ENCODE measurements at places on chromosomes 7 and 10.
A peak's percentile ranks its signal among the peaks of the same experiment; 100 is the strongest.

- no peak for DNase-seq
Measured at GRCh38 chr10:78870458-78870857, 198.3 kb upstream of the ZMIZ1 start.

DNA sequence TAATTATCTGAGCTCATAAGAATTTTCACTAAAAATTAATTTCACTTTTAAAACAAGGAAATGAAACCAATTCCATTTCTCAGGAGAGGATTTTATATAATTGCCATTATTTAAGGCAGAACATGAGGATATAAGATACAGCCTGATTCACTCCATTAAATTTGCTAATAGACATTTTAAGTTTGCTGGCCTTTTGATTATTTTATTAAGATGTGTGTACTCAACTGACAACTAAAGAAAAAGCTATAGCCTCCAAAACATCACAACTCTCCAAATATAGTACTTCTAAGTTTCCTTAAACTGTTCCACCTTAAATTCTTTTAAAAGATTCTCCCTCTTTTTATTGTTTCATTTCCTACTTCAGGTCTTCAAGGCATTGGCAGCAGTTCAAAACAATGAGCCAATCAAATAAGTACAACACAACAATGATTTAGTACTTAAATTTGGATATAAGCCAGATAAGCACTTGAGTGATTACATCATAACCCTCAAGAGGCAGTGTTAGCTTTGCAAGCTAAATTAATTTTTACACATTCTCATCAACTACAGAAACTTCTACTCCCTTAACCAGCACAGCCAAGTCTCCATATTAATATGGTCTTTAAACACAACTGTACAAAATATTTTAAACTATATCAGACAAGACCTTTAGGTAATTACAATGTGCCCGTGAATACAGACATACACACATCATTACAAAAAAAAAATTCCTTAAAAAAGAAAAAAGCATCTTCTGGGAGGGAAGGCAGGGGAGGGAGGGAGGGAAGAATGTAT is 121.8 kb downstream of the KMT2C start:
- DNase-seq: peak; percentile 52

DNA sequence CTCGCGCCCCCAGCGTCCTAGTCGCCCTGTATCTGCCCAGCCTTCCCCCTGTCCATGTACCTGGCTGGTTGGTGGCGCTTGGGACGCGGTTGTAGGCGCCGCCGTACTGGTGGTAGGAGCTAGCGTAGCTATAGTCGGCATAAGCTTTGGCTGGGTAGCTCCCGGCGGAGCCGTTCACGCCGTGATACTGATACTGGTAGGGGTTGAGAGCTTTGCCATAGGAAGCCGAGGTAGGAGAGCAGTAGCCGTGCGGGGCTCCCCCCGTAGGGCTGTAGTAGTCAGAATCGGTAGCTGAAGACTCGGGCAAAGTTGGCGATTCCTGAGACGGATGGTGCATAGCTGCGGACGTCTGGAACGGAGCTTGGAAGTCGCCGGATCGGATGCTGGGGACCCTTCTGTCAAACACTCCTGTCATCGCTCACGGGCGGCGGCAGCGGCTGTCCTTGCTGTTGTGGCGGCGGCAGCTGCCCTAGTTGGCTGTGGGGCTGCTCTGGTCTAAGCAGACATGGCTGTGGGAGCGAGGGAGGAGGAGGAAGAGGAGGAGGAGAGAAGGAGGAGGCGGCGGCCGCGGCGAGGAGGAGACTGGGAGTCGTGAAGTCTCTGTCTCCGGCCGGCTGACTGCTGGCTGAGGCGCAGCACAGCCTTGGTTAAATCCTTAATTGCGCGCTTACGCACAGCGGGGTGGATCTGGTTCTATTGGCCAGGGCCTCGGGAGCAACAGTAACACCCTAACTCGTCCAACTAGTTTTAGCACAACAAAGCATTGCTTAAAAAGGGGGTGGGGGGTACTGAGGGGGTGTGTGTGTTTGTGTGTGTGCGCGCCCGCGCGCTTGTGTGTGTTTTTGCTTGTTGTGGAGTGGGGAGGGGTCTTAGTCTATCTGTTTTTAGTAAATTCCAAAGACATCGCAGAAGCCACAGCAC is at the start of gene DLX5:
Gene DLX5, minus strand, starts transcription at position 623 of the 921 bp plus-strand sequence. Its CDS starts 208 bp downstream, at position 415.
- no peak for DNase-seq

DNA sequence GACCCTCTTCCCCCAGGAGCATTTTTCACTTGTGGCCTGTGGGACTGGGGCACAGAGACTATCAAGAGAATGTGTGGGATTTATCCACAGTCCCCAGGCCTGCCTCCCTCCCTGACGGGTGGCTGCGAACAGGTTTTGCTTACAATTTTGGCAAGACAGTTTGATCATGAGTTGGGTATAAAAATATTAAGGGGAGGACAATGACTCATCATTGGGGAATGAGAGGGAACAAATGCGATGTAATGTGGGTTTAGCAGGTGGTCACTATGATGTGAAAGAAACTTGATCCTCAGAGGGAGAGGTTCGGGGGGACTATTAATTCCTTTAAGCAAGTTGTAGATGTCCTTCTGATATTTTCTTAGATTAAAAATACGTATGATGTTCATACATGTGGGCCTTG is 52.2 kb downstream of the EMX2 start:
- no peak for DNase-seq

DNA sequence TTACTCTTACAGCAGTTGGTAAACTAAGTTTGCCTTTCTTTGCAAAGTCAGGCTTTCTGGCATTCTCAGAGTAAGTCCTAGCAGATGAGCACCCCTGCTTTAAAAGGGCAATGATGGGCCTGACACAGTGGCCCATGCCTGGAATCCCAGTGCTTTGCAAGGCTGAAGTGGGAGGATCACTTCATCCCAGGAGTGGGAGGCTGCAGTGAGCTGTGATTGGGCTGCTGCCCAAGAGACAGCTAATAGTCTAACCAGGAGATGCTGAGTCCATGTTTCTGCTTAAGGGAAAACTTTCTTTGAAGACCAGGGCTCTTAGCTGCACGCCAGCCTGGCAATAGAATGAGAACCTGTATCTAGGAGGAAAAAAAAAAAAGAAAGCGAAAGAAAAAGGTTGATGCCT is 100.2 kb upstream of the MPP7 start:
- no peak for DNase-seq

GRCh38 chr7:107394831-107395230 is 75.0 kb upstream of the GPR22 start:
- DNase-seq: no peak

- DNase-seq: no peak
Measured at GRCh38 chr7:5452937-5453540, 29.4 kb upstream of the TNRC18 start.

- DNase-seq: no peak
Measured at GRCh38 chr10:94183666-94184264, 179.0 kb downstream of the NOC3L start.

DNA sequence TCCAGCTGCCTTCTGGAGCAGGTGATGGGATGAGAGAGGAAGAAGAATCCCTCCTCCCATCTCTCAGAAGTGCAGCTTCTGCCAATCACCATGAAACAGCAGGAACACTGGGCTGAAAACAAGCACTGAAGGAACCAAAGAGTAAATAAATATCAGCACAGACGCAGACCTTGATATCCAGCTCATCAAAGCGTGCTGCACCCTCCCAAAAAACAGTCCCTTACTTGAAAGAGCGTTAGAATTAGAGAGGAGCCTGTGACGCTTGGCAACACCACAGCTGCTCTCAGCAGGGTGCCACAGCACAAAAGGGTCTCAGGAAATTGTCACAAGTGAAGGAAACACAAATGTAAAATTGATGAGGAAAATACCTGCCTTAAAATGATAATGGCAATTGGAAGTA is 39.5 kb downstream of the KLF6 start:
- no peak for DNase-seq

DNA sequence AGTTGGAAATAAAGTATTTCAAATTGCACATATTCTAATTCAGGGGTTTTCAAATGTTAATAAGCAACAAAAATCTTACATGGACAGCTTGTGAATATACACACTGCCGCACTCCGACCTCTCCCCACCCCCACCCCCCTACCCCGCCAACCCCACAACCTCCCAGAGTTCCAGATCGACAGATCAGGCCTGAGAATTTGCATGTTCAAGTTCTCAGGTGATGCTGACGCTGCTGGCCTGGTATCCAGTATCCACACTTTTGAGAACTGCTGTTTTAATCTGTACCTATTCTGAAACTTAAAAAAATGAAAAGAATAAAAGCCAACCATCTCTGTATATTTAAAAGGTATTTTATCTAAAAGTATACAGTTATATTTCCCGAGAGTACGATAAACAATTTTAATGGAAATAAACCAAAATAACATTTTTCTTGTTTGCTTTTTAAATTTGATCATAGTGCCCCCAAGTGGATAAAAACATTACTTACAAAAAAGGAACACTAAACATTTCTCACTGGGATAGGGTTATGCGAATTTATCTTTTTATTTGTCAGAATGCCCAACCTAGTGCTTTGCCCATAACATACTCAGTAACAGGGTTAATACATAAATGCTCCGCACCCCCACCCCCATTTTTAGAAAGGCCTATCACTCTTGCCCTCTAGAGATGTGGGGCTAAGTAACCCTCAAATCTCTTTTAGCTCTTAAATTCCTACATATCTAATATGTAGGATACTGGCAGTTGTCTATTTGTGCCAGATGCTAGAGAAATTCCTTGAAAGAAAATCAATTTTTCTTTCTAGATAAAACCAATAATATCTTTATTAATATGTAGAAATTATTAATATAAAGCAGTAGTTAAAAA is 166.3 kb downstream of the RNF133 start:
- DNase-seq: no peak

Data from CD4-positive, alpha-beta T cell treated with Interleukin-17A for 1 hour (primary cell).